ENCODE measurements at places on chromosomes 5 and 9.

DNA sequence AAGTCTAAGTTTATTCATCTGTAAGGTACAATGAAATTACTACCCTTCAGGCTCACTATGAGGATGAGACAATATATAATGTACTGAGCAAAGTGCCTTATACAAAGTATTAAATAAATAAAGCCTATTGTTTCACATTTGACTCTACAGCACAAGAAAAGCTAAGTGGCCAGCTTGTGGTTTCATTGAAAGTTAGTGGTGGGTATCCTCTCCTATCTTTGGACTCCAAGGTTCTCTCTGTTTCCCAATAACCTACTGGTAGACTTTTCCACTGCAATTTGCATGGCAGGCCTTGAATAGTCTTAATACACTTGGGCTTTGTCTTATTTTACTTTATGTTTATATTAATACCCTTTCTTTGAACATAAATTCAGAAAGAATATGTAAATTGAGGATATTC, 262.7 kb downstream of the DEPDC1B start:
- no peak for DNase-seq

GRCh38 chr9:137917795-137918194, 40.2 kb downstream of the CACNA1B start:
- no peak for DNase-seq

DNA sequence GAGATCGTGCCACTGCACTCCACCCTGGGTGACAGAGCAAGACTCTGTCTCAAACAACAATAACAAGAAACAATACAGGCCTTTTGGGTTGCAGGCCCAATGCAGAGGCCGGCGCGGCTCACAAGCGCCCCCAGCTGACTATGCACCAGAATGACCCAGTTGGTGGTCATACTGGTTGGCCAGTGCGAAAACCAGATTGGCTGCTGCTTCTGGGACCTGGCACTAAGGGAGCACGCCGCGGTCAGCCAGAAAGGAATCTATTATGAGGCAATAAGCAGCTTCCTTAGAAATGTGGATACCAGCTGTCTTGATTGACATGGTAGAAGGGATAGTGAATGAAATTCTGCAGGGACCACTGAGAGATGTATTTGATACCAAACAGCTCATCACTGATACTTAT, 35.0 kb downstream of the RANBP17 start:
- DNase-seq = peak; percentile 71

DNA sequence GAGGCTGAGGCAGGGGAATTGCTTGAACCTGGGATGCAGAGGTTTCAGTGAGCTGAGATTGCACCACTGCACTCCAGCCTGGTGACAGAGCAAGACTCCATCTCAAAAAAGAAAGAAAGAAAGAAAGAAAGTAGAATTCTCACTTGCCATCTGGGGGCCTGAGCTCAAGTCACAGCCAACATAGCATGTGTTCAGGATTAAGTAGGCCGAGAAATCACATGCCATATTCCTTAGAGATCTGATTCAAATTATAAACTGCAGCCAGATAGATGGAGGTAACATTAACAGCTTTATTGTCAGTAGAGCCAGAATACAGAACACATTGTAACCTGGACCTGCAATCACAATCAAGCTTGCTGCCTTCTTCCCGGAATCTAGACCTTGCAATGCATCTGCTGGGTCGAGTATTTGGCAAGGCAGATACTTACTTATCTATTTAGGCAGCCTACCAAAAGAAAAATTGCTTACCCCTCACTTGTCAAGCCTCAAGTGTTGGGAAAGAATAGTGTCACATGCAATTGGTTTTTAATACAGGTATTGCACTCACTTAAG, 173.7 kb downstream of the CPLANE1 start:
- no peak for DNase-seq

- DNase-seq = no peak
Observed at GRCh38 chr9:81191222-81191621, 498.1 kb downstream of the TLE1 start.

DNA sequence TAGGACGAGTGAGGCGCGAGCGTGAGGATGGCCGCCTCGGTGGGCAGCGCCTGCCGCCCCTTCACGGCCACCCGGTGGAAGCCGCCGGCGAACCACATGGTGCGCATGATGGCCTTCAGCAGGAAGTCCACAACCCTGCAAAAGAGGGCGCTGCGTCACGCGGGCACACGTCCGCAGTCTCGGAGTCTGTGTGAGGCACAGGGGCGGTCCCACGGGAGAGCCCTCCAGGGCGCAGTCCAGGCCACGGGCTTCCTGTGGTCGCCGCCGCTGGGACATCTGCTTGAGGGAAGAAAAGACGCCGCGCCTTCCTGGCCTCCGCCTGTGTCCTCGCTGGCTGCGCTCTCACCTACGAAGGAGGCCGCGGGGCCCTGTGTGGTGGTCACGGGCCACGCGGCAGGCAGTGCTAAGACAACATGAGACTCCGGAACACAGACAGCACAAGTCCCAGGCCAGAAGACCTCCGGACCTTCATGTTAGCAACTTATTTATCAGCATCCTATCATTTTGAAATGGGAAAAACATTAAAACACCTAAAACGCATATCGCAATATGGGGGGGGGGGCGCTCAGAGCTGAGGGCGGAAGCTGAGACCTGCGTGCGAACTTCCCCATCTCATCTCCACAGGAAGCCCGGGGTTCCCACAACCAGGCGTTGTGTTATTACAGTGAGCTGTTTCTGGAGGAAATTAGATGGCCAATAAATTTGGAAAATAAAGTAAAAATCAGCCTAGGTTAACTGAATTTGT, 28.8 kb downstream of the LPCAT1 start:
- DNase-seq = no peak

- DNase-seq = no peak
Observed at GRCh38 chr5:172114875-172115422, 73.1 kb downstream of the STK10 start.

All from fibroblast of gingiva (primary cell).